Fibroblast of skin of left quadriceps (primary cell): ENCODE measurements at places on chromosomes 16 and 17.

GRCh38 chr16:50274326-50275097 is 8.2 kb downstream of the ADCY7 start:
- DNase-seq: no peak

DNA sequence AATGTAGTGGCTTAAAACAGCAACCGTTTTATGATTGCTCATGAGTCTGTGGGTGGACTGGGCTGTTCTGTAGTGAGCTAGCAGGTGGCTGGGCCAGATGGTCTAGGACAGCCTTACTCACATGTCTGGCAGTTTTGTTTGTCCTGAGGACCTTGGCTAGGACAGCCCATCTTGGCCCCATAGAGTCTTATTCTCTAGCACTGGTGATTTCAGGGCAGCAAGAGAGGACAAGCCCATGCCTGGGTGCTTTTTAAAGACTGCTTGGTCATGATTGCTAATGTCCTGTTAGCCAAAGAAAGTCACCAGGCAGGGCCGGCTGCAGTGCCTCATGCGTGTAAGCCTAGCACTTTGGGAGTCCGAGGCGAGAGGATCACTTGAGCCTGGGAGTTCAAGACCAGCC is 139.8 kb downstream of the KATNIP start:
- DNase-seq: no peak

DNA sequence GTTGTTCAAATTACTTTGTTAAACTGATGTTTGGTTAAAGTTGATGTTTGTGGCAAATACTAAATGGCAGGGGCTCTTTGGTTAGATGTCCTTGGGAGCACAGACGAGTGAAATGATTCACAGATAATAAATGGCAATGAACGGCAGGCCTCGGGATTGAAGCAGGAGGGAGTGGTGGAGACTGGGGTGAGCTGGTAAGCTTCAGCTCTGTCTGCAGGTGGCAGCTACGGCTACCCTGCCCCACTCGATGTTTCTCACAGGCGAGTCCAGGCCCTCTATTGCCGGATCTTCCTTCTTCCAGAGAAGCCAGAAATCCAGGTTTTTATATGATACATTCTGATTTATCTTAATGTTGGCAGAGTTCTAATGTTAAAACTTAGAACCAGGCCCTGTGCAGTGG is 144.8 kb upstream of the CACNG5 start:
- no peak for DNase-seq

GRCh38 chr16:67030221-67030962 is 1.4 kb downstream of the CBFB start:
- DNase-seq: no peak

DNA sequence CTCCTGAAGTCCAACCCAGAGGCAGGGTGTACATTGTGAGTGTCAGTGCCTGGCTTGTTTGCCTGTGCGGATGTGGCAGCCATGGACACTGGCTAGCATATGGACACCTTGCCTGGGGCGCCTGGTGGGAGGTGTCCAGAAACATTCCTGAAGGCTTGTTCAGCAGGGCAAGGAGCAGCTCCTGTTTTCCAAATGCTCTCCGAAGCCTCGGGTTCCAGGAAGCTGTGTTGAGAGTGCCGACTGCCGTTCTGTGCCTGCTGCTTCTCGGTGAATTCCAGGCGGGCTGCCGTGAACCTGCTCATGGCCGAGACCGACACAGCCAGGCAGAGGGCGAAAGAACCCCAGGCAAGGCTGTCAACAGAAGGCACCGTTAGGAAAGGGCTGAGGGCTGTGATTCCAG is 10.9 kb upstream of the DHRS7C start:
- no peak for DNase-seq

DNA sequence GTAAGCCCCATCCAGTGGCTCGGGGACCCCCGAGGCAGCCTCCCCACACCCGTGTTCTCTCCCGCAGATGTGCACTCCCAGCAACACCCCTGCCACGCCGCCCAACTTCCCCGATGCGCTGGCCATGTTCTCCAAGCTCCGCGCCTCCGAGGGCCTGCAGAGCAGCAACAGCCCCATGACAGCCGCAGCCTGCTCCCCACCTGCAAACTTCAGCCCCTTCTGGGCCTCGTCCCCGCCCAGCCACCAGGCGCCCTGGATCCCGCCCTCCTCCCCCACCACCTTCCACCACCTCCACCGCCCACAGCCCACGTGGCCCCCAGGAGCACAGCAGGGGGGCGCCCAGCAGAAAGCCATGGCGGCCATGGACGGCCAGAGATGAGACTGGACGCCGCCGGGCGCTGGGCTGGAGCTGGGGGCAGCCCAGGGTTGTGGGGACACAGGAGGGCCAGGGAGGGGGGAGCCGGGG is 5.0 kb downstream of the UBALD2 start:
- no peak for DNase-seq

- no peak for DNase-seq
Observed at GRCh38 chr17:17781591-17782496, 54.9 kb downstream of the SREBF1 start.

DNA sequence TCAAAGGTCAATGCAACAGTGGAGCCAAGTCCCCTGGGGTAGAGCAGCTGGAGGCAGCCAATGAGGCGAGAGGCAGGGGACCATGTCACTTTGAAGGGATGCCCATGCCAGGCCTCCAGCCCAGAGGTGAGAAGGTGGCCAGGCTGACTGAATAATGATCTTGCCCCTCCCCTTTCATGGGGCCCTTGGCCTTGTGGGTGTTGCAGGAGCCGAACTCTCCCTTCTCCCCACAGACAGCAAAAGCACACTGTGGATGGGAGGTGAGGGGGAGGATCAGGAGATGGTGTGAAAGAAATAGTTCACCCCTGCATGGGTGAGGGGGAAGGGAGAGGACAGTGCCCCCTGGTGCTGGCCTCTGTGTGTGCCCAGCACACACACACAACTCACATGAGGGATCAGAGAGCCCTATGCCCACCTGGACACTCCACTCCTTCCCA is 15.8 kb upstream of the TBX21 start:
- DNase-seq: no peak

- no peak for DNase-seq
Observed at GRCh38 chr16:84485255-84486010, 19.0 kb downstream of the MEAK7 start.

GRCh38 chr16:14378131-14378551 is 251.9 kb downstream of the PARN start:
- DNase-seq: peak; percentile 80

- DNase-seq: peak; percentile 85
Observed at GRCh38 chr17:76540381-76541300, 797 bp downstream of the PRCD start.

DNA sequence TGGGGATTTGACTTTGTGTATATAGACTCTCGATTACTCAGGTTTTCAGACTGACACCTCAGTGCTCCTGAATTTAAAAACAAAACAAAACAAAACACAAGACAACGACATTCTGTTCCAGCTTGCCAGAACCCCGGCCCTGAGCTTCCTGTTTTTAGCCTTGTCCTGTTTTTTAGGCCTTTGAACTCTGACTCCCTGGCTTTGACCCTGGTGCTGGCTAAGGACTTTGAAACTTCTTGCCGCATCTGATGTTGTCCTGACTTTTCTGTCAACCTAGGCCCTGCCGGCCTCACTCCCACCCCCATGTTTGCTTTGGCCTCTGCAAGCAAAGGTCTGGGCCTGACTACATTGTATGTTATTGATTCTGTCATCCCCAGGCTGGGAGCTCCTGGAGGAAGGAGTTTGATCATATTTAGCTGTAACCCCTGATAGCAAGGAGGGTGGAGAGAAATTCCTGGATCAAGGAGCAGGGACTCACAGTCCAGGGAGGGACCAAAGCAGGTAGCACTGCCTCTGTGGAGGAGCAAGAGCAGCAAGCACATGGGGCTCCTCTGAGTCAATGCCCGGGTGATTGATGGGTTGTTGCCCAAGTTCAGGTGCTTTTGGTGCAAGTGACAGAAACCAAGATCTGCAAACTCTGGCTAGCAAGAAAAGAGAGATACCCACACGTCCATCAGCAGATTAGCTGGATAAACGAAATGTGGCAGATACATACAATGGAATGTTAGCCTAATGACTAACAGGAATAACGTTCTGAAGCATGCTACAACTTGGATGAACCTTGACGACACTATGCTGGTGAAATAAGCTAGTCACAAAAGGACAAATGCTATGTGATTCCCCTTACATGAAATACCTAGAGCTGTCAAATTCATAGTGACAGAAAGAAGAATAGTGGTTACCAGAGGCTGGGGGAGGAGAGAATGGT is 7.7 kb downstream of the CCL16 start:
- no peak for DNase-seq

GRCh38 chr17:21573961-21574610 is 118.2 kb upstream of the KCNJ18 start:
- peak; percentile 53 for DNase-seq

DNA sequence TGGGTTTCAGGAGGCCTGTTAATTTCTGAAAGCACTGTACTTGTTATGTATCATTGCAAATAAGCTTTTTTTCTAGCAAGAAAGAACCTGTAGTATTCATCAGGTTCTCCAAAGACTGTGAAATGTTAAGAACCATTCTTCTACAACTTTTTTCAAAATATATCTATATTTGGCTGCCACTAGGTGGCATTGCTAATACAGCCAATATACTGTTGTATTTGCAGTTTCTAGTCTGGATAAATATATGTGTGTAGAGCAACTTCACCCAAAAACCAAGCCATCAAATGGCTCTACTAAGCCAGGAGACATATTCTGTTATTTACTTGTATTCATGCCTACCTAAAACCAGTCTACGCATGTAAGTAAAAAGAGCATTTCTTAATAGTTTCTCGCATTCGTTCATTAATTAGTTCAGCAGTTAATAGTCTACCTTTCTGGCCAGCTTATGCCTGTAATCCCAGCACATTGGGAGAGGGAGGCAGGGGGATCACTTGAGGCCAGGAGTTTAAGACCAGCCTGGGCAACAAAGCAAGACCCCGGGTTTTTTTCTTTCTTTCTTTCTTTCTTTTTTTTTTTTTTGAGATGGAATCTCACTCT is 39.5 kb downstream of the VMP1 start:
- DNase-seq: no peak

- no peak for DNase-seq
Observed at GRCh38 chr17:7631398-7632380, 1.8 kb downstream of the SHBG start.

DNA sequence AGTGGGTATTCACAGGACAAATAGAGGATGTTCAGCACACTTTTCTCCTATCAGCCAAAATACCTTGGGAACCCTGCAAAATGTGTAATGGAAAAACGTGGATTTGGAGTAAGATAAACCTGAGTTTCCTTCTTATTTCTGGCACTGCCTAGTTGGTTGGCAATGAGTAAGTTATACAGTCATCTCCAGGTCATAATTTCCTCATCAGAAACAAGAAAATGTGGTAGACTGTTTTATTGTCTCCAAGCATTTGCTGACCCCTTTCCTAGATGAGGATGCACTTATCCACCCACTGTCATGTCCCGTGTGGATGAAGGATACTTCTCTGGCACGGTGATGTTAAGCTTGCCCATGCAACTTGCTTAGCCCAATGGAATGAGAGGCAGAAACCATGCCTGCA is 458.0 kb downstream of the KIF2B start:
- no peak for DNase-seq

- no peak for DNase-seq
Observed at GRCh38 chr17:34068571-34068970, 186.5 kb upstream of the CCL2 start.

DNA sequence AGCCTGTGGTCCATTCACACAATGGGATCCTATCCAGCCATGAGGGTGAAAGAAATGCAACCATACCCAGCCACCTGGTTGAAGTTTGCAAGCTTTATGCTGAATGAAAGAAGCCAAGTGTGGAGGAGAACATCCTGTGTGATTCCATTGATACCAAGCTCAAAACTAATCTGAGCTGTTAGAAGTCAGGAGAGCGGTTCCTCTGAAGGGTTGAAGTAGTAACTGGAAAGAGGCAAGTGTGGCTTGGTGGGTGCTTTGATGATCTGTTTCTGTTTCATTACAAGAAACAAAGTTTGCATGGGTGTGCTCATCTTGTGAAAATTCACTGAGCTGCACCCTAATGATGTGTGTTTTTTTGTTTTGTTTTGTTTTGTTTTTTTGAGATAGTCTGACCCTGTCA is 99.4 kb downstream of the SALL1 start:
- DNase-seq: no peak

DNA sequence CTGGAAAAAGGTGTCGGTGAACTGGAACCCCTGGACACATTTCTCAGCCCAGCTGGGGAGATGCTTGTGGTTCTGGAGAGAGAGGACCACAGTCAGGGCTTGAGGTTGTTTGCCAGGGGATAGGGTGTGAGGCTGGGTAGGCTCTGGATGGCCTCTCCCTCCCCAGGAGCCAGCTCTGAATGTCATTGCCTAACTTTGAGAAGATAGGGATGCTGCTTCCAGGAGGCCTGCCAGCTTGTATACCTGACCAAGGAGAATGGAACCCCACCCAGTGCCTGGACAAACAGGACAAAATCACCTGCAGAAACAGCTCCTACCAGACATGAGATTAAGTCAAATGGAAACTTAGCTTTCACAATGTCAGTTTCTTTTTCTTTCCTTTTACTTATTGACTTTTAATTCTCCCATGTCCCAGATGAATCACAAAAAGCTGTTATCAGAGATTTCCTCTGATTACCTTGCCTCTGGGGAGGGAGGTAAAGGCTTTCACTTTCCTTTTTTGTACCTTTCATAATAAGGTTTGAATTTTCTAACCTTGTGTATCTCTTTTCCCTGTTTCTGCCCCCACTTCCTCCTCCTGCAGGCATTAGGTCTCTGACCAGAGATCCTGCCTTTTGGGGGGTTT is 29.8 kb upstream of the PLLP start:
- DNase-seq: no peak

DNA sequence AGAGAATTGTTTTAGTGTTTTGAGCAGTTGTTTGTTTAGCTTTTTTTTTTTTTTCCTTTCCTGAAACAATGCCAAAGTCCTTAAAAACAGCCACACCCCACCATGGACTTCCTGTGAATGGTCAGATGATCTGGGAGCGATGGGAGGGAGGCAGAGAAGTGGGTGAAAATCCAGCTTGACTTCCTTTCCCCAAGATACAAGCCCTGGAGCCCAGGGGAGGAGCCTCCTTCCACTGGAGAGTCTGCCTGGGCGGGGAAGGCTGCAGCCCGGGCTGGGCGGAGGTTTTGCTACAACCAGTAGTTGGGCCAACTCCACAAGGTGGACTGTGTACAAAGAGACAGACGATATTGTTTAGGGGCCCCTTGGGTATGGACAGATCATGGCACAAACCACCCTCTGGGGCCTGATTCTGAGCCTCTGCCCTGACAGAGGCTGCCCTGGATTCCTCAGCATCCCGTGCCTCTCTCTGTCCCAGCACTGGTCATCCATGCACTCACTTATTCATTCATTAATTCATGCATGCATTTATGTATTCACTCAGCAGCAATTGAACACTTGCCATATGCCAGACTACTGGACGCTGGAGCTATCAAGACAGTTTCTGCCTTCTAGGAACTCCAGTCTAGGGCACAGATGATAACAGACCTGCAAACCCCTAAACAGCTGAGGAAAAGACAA is 29.8 kb downstream of the WSB1 start:
- no peak for DNase-seq

- DNase-seq: no peak
Observed at GRCh38 chr17:82214012-82214628, 1.5 kb upstream of the CCDC57 start.
